IMR-90 (cell line): ENCODE measurements at places on chromosomes 7 and 10. TPM values are rescaled to one million over a fixed set of nuclear protein-coding genes. Genes with fewer than 3 reads are reported as not detected.

- DNase-seq, result no peak
- 0 out of 2 replicates have a peak, but pooled peaks cover 2% of the 10 kb centered on the region for H3K36me3 ChIP-seq
- no peak overlapping the region for H3K4me3 ChIP-seq
These were observed 19.8 kb upstream of the ATE1 start for GRCh38 chr10:121947343-121948330.

DNA sequence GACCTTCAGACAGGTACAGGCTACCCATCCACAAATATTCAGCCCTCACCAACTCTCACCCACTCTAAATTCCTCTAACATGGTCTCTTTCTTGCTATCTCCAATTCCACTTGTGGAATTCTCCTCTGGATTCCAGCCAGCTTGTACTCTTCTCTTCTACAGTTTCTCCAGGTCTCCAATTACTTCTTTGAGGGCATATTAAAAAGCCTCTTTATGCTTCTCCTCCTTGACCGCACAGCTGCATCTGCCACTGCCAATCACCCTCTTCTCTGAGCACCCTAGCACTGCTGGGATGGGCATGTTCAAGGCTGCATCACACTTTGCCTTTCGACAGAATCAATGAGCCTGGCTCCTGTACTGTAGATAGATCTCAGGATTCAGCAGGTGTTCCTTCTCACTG lies 101.5 kb upstream of the ANKRD1 start:
- no peaks in the 10 kb centered on the region; the same call in 1 of the 2 replicates for H3K27me3 ChIP-seq
- no peak for DNase-seq
- no peak overlapping the region for H3K27ac ChIP-seq
- no peaks in the 10 kb centered on the region for H3K36me3 ChIP-seq
- H3K4me3 ChIP-seq, result no peak overlapping the region
- peaks cover 3% of the 10 kb centered on the region; the same call in 1 of the 2 replicates for H3K4me1 ChIP-seq

- no peaks in the 10 kb centered on the region for H3K36me3 ChIP-seq
- no peaks in the 10 kb centered on the region for H3K27me3 ChIP-seq
- H3K4me3 ChIP-seq, result no peak overlapping the region
- no peak for DNase-seq
- H3K4me1 ChIP-seq, result no peaks in the 10 kb centered on the region
These were observed 56.4 kb upstream of the PLPP4 start for GRCh38 chr10:120400601-120401000.

DNA sequence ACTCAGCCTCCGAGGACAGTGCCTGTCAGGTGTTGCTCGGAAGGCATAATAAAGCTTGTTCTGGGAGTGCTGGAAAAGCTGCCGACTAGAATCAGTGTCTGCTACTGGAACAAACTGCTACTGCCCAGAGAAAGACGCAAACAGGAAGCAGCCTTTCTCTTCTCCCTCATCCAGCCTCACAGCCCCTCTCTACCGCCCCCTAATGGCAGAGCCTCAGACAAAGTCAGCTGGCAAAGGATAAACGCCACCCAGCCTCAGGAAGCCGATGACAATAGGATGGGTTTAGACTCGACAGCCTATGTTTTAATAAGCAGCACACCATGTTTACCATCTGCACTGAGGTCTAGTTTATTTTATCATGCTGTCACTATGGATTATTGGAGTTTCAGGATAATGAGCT lies 169.5 kb upstream of the LYZL1 start:
- no peak overlapping the region for H3K27ac ChIP-seq
- H3K27me3 ChIP-seq, result peaks cover 2% of the 10 kb centered on the region
- peak; percentile 18 for DNase-seq
- H3K4me3 ChIP-seq, result no peak overlapping the region
- peaks cover 7% of the 10 kb centered on the region for H3K4me1 ChIP-seq
- H3K36me3 ChIP-seq, result no peaks in the 10 kb centered on the region

GRCh38 chr7:22357311-22358175 lies 589 bp upstream of the RAPGEF5 start:
- H3K27me3 ChIP-seq, result peaks cover 16% of the 10 kb centered on the region
- H3K36me3 ChIP-seq, result no peaks in the 10 kb centered on the region
- peak; percentile 2 for DNase-seq
- H3K4me1 ChIP-seq, result no peaks in the 10 kb centered on the region

GRCh38 chr10:116629340-116629739 lies 8.6 kb downstream of the PNLIPRP2 start:
- no peak for DNase-seq
- H3K36me3 ChIP-seq, result no peaks in the 10 kb centered on the region
- H3K27me3 ChIP-seq, result peaks cover 12% of the 10 kb centered on the region
- H3K4me3 ChIP-seq, result no peak overlapping the region
- H3K27ac ChIP-seq, result no peak overlapping the region

- no peak overlapping the region for H3K27ac ChIP-seq
- H3K4me1 ChIP-seq, result no peaks in the 10 kb centered on the region
- H3K36me3 ChIP-seq, result no peaks in the 10 kb centered on the region
- H3K27me3 ChIP-seq, result peaks cover 36% of the 10 kb centered on the region
These were observed 57.4 kb downstream of the ADRB1 start for GRCh38 chr10:114100848-114101741.

Gene SAMD9
- total RNA-seq, result 9.5 and 15.6 TPM in 2 replicates

- no peak for DNase-seq
- H3K27ac ChIP-seq, result no peak overlapping the region
- no peaks in the 10 kb centered on the region for H3K27me3 ChIP-seq
- H3K4me1 ChIP-seq, result no peaks in the 10 kb centered on the region
These were observed 495.1 kb downstream of the AUTS2 start for GRCh38 chr7:70093205-70093904.

DNA sequence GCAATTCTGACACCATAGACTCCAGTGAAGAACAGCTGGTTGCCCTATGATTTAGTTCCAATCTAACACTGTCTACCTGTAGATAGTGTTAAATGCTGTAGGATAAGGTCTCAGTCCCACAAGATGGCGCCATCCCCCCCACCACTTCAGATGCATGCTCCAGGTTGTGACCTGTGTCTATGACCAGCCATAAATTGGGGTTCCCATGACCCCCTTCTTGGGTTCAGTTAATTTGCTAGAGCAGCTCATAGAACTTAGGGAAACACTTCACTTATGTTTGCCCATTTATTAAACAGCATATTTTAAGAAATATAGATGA lies 13.1 kb downstream of the CCSER2 start:
- no peak overlapping the region for H3K4me3 ChIP-seq
- no peak overlapping the region for H3K27ac ChIP-seq
- H3K27me3 ChIP-seq, result no peaks in the 10 kb centered on the region
- H3K4me1 ChIP-seq, result peaks cover 7% of the 10 kb centered on the region
- H3K36me3 ChIP-seq, result no peaks in the 10 kb centered on the region

- H3K27me3 ChIP-seq, result no peaks in the 10 kb centered on the region
- no peak overlapping the region for H3K4me3 ChIP-seq
- H3K27ac ChIP-seq, result no peak overlapping the region
- no peak for DNase-seq
- H3K4me1 ChIP-seq, result 0 out of 2 replicates have a peak, but pooled peaks cover under 1% of the 10 kb centered on the region
These were observed 49.6 kb downstream of the CPED1 start for GRCh38 chr7:121037957-121038716.

DNA sequence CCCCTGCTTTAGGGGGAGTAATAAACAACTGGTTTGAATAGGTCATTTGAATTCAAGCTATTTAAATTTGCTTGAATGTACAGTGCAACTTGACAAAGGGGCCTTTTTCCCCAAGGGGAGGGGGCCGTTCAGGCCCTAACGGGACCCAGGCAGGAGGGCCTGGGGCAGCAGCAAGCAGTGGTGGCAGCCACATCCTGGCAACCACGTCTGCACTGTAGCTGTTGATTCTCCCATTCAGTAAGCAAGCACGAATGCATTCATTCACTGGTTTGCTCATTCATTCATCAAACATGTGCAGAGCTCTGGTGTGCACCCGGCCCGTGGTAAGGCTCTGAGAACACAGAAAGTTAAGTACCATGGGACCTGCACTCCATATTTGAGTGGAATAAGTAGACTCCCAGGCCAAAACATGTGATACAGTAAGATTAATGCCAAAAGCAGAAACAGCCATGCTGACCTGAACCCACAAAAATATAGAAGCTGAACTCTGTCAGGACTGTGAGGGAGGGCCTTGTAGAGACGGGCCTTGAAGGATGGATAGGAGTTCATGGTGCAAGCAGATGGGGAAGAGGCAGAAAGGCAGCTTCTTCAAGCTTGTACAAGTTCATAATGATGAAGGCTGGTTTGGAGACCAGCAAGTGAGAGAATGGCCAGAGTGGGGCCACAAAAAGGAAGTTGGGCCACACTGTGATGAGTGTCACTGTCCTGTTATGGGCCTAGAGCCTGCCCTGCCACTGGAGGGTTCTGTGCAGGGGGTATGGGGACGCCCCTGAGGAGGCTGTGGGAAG lies 29.3 kb upstream of the C10orf53 start:
- no peaks in the 10 kb centered on the region for H3K36me3 ChIP-seq
- DNase-seq, result no peak
- no peaks in the 10 kb centered on the region for H3K4me1 ChIP-seq
- H3K27me3 ChIP-seq, result peaks cover 11% of the 10 kb centered on the region
- H3K4me3 ChIP-seq, result no peak overlapping the region
- no peak overlapping the region for H3K27ac ChIP-seq

Gene C10orf62
- total RNA-seq, result not detected in 2 replicates

DNA sequence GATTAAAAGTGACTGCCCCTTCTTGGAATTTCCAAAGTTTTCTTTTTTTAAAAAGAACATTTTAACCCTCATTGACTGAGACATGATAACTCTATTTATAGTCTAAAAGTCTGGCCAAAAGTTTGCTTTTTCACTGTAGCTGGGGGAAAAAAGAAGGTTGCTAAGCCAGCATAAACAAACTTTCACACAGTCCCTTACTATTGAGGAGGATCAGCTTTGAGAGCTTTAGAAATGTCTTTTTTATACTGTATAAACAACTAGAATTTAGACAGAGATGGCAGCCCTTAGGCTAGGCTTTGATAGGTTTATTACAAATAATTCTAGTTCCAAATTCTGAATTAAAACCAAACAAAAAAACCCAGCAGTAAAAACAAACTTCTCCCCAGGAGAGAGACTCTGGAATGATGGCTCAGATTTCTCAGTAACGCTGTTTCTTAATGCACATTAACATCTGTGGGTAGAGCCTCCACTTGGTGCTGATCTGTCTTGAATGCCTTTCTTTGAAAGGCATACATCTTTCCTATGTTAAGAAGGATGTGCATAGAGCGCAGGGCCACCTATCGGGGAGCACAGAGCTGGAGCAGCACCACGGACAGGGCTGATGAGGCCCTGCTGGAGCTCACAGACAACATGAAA lies 100.9 kb upstream of the PDLIM1 start:
- no peaks in the 10 kb centered on the region for H3K4me1 ChIP-seq
- no peak overlapping the region for H3K27ac ChIP-seq
- H3K36me3 ChIP-seq, result no peaks in the 10 kb centered on the region

Gene UNCX
- not detected in 2 replicates for total RNA-seq

DNA sequence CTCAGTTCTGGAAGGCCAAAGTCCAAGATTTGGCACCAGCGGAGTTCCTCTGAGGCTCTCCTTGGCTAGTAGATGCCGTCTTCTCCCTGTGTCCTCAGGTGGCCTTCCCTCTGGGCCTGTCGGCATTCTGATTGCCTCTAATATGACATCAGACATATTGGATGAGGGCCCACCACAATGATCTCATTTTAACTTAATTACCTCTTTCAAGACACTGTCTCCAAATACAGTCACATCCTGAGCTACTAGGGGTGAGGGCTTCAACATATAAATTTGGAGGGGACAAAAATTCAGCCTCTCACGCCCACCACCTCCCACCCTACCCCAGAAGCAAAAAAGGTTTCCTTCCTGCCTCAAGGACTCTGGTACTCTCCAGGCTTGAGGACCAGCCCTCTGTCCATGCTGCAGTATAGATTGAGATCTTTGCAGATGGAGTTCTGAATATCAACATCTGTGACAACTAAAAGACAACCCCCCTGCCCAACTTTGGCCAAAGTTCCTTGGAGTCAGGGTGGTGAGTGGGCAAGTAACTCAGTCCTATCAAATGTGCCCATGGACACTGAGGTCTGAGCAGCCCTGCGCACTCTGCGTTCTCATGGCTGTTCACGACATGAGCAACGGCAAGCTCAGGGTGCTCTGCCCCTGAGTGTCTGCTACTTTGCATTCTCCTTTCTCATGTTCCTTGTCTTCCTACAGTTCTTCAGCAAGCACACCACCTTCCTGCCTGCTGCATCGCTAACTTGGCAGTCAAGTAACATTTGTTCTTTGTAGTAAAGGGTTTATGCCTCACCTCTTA lies 11.5 kb downstream of the TMEM176B start:
- H3K4me1 ChIP-seq, result peaks cover 29% of the 10 kb centered on the region; the same call in 1 of the 2 replicates
- peaks cover 3% of the 10 kb centered on the region; the same call in 1 of the 2 replicates for H3K36me3 ChIP-seq
- peak; percentile 44 for DNase-seq
- H3K27ac ChIP-seq, result peak overlapping the region; percentile 90; the same call in 1 of the 2 replicates
- no peak overlapping the region for H3K4me3 ChIP-seq

- H3K4me3 ChIP-seq, result no peak overlapping the region
- DNase-seq, result no peak
- H3K4me1 ChIP-seq, result peaks cover 2% of the 10 kb centered on the region
- no peak overlapping the region for H3K27ac ChIP-seq
- H3K36me3 ChIP-seq, result no peaks in the 10 kb centered on the region
These were observed 29.1 kb downstream of the STRA8 start for GRCh38 chr7:135262623-135263320.

GRCh38 chr10:121900443-121901174 lies 27.2 kb downstream of the ATE1 start:
- H3K4me3 ChIP-seq, result no peak overlapping the region
- H3K27me3 ChIP-seq, result no peaks in the 10 kb centered on the region
- H3K27ac ChIP-seq, result no peak overlapping the region
- peaks cover 6% of the 10 kb centered on the region for H3K36me3 ChIP-seq
- peak; percentile 71 for DNase-seq
- no peaks in the 10 kb centered on the region for H3K4me1 ChIP-seq

- H3K4me3 ChIP-seq, result no peak overlapping the region
- H3K36me3 ChIP-seq, result peaks cover 2% of the 10 kb centered on the region; the same call in 1 of the 2 replicates
- peak; percentile 3 for DNase-seq
- H3K4me1 ChIP-seq, result no peaks in the 10 kb centered on the region
- H3K27ac ChIP-seq, result no peak overlapping the region
- peaks cover 5% of the 10 kb centered on the region for H3K27me3 ChIP-seq
These were observed 10.1 kb downstream of the IRF5 start for GRCh38 chr7:128947854-128948253.

Gene TFR2
- total RNA-seq, result under 0.01 and 0.18 TPM in 2 replicates

DNA sequence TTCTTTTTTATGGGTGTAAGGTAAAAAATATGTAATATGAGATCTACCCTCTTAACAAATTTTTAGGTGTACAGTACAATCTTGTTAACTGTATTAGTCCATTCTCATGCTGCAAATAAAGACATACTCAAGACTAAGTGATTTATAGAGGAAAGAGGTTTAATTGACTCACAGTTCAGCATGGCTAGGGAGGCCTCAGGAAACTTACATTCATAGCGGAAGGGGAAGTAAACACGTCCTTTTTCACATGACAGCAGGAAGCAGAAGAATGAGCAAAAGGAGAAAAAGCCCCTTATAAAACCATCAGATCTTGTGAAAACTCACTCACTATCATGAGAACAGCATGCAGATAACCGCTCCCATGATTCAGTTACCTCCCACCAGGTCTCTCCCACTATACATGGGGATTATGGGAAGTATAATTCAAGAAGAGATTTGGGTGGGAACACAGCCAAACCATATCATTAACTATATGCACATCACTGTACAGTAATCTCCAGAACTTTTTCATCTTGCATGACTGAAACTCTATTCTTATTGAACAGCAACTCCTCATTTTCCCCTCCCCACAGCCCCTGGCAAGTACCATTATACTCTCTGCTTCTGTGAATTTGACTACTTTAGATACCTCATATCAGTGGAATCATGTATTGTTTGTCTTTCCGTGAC lies 127.4 kb downstream of the WNT2 start:
- H3K4me3 ChIP-seq, result no peak overlapping the region
- no peaks in the 10 kb centered on the region for H3K27me3 ChIP-seq
- peaks cover 9% of the 10 kb centered on the region for H3K4me1 ChIP-seq
- H3K27ac ChIP-seq, result no peak overlapping the region

- no peaks in the 10 kb centered on the region for H3K36me3 ChIP-seq
- no peak overlapping the region for H3K4me3 ChIP-seq
- no peaks in the 10 kb centered on the region for H3K4me1 ChIP-seq
- DNase-seq, result no peak
- no peaks in the 10 kb centered on the region for H3K27me3 ChIP-seq
These were observed 25.0 kb downstream of the FOXP2 start for GRCh38 chr7:114439581-114439980.
